ENCODE measurements at places on chromosomes 12 and 14.

DNA sequence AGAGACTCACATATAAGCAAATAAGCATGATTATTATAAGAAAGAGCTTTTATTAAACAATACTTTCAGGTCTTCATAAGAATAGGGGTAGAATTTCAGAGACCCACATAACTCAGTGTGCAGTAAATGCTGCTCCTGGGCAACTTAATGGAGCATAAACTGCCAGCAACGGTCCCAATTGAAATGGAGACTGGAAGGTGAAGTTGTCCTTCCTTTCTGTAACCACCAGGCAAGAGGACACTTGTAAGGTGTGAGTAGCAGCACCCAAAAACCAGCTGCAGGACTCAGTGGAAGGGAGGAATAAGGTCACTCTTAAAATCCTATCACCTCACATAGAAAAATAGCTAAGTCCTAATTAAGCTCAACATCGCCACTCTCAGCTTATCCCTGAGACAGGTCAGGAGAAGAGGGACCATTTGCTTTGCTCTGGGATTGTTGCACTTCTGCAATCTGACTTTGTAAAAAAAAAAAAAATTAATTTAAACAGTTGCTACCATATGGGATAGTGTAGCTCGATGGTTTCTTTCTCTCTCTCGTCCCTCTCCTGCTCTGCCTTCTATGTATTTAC lies 22.7 kb upstream of the LTA4H start:
- no peak for DNase-seq

DNA sequence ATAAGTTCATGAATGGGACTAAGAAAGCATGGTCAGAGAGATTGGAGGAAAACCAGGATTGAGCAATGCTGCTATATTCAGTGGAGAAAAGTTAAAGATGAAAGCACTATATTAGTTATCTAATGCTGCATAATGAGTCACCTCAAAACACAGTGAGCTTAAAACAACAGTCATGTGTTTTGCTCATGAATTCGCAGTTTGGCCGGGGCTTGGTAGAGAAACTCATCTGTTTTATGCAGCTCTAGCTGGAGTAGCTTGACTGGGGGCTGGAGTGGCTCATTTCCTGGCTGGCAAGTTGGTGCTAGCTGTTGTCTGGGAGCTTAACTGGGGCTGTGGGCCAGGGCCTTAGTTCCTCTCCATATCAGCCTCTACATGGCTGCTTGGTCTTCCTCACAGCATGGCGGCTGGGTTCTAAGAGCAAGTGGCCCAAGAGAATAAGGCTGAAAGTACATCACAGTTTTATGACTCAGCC lies 90.1 kb downstream of the ADCK1 start:
- DNase-seq = no peak

DNA sequence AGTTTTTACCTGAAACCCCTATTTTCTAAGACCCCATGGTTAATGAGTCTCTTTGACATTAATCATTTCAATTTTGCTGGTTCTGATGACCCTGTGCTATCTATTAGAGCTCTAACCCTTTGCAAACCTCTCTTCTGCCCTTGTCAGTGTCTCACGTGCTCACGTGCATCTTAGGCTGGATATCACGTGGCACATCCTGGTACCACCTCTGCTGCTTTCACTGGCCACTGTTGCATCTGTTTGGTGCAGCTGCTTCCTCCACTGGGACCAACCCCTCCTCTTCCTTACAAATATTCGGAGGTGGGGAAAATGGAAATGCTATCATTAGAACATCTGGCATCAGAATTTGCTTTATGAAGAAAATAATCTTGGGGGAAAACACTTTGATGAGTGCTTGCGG lies 119.6 kb downstream of the CRADD start:
- DNase-seq = no peak

- DNase-seq = no peak
Observed at GRCh38 chr12:52360663-52361271, 6.5 kb downstream of the KRT85 start.

DNA sequence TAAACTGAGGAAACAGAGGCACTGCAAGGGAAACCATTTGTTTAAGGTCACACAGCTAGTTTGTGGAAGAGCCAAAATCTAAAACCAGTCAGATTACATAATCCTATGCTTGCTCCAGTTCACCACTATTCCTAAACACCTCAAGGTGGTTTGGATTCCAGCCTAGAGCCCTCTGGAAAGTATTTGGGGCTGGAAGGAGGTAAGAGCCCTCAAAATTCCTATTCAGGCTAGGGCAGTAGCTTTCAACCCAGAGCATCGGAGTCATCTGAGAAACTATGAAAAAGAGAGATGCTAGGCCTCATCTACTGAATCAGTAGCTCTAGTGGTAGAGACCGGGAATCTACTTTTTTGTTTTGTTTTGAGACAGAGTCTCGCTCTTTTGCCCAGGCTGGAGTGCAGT lies 16.0 kb upstream of the SPPL3 start:
- no peak for DNase-seq

DNA sequence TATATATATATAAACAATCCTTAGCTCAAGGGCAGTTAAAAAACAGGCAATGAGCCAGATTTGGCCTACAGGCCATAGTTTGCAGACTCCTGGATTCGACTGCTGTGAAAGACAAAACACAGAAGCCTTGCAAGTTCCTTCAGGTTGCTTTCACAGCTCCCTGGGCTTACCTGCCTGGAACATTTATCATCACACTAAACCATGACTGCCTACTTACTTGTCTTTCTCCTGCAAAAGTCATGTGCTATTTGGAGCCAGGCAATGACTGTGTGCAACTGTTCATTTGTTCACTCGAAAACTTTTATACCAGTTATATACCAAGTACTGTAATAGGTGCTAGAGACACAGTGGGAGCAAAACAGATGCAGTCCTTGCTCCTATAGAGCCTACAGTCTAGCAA lies 2.2 kb upstream of the RPS6KA5 start:
- peak; percentile 23 for DNase-seq

GRCh38 chr12:2805143-2805520 lies 7.3 kb upstream of the ITFG2 start:
- DNase-seq = no peak

DNA sequence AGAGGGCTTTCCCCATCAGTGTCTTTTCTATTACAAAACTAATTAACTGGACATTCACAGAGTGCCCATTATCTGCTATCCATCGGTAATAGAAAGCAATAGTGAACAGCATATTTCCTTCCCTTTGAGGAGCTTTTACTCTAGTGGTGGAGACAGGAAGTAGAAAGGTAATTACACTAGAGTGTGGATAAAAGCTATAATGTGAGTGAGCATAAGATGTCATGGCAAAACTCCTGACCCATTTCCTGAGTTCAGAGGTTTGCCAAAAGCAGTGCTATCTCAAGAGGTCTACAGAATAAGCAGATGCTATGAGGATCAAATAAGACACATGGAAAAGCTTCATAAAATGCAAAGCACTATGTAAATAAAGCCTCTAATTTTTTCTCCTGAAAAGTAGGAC lies 24.0 kb downstream of the TIMELESS start:
- no peak for DNase-seq

DNA sequence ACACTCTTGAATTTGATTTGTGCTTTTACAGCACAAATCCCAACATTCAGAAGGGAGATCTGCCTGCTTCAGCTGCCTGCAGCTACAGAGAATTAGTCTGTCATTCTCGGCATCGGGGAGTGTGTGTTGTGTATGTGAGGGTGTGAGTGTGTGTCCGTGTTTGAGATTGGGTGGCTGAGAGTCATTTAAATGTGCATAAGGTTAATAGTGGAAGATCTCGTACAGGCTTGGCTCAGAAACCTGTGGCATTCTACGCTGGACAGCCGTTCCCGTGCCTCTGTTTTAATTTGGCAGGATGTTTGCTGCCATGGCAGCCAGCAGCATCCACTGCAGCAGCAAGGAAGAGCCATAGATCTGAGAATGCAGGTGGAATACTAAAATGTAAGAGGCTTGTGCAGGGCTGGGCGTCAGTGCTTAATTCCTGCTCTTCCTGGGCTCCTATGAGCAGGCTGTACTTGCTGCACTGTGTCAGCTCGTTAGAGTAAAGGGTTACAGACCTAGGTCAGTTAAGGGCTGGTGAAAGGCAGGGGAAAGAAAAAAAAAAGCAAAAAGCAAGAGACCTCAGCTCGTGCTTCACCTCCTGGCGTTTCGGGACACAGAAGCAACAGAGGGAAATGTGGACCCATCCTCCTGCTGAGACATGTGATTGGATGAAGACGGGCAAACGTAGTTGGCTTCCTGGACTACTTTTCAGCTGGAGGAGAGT lies 205.4 kb downstream of the NAV3 start:
- no peak for DNase-seq

DNA sequence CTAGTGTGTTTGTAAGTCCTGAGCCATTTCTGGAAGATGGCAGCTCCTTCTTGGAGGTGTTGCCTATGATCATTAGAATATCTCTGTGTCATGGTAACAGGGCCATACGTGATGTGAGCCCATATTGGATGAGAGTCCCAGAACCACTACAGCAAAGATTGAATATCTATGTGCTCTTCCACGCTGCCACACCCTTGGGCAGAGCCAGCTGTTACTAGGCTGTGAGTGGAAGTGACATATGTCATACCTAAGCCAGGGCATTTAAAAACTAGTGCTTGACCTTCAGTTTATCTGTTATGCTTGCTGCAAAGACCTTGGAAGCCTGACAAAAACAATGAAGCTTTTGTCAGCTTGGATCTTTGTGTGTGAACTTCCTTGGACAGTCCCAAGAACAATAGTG lies 495.1 kb upstream of the CCDC196 start:
- no peak for DNase-seq
